Naive thymus-derived CD8-positive, alpha-beta T cell (primary cell): ENCODE measurements at places on chromosomes 6 and 20. TPM values are rescaled to one million over a fixed set of nuclear protein-coding genes. Genes with fewer than 3 reads are reported as not detected.

DNA sequence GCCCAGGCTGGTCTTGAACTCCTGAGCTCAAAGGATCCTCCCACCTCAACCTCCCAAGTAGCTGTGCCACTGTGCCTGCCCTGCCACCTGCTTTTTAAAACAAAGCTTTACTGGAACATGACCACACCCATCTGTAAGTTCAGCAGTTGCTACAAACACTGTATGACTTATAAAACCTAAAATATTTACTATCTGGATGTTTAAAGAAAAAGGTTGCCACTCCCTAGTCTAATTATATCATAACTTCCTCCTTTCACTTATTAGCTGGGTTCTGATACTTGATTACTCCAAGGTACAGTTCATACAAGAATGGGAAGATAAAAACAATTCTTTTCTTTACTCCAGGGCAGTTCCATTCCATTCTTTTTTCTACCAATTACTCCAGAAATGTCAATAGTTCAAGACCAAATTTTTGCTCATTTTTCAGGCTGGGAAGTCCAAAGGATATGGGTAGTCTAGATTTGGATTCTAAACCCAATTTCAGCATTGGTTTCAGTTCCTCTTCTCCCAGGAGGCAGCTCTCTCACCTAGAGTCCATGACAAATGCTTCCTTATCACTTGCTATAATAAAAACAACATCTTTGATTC is 63.1 kb downstream of the SEC63 start:
- DNase-seq: no peak

The PPARD gene
- 5.5 TPM for polyA plus RNA-seq

GRCh38 chr20:16418616-16419015 is 154.6 kb downstream of the KIF16B start:
- no peak for DNase-seq

DNA sequence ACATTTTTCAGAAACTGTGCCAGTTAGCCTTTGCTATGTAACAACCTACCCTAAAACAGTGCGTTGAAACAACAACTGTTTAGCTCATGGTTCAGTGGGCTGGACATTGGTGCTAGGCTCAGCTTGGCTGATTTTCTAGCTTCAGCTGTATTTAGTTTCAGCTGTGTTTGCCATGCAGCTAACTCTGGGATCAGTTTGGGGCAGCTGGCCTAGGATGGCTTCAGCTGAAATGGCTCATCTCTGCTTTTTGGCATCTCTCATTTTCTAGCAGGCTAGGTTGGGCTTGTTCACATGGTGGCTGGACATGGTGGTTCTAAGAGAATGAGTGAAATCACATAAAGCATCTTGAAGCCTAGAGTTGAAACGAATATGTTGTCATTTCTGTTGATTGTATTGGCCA is 464.2 kb downstream of the QKI start:
- DNase-seq: no peak

GRCh38 chr6:4929097-4929718 is 74.6 kb downstream of the RPP40 start:
- no peak for DNase-seq

GRCh38 chr6:158445426-158446085 is 114.3 kb upstream of the TMEM181 start:
- no peak for DNase-seq

- DNase-seq: no peak
Observed at GRCh38 chr6:110520209-110520965, 44.0 kb upstream of the SLC22A16 start.

The DEFB132 gene
- not detected for polyA plus RNA-seq

The COL11A2 gene
- polyA plus RNA-seq: 0.48 TPM

GRCh38 chr20:3209257-3209945 is at the start of gene ITPA:
ITPA (plus strand) TSS chr20:3209498; CDS start chr20:3209552, 54 bp downstream.
- peak; percentile 36 for DNase-seq

The DIDO1 gene
- 39.7 TPM for polyA plus RNA-seq

The UBD gene
- polyA plus RNA-seq: not detected

The PGC gene
- polyA plus RNA-seq: not detected

GRCh38 chr6:138593124-138593877 is 94.0 kb upstream of the NHSL1 start:
- DNase-seq: no peak

The CCDC167 gene
- polyA plus RNA-seq: 69.3 TPM

DNA sequence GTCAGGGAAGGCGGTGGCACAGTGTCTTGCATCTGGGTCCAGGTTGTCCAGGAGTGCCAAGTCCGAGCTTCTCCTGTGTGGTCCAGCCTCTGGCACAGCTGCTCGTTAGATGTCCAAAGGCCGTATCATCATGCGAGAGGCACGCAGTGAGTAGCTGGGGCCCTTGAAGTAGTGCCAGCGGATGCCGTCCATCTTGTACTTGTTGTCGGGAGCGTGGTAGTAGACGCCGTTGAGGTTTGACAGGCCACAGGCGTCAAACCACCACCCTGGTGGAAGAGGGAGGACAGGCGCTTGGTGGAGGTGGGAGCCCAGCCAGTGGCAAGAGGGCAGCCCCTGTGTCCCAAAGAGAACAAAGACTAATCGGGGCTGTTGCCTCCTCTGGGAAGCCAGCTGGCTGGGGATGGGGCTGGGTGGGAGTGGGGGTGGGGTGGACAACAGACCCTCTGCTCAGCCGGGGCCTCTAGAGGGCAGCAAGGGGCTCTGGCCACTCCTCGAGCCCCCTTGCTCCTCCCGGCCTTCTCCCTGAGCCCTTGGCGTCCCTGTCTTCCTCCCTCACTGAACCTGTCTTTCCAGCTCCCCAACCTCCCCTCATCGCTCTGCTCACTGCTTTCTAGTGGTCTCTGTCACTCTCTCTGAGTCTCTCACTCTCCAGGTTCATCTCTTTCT is 39.5 kb downstream of the FAM110A start:
- DNase-seq: no peak

The IMPG1 gene
- polyA plus RNA-seq: not detected

DNA sequence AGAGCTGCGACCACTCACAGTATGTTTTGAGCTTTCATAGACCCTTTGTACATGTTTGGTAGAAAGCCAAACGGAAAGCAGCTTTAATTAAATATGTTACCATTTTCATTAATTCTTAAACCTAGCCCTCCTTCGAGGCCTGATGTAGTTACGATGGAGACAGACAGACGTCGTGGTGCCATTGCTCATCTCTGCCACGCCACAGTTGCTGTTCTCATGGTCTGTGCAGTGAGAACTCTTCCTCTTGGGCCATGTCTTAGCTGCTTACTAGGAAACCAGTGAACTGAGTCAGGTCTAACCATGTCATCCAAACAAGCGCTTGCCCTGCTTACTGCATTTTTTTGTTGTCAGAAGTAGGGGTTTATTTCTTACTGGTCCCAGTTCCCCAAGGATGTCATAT is 62.8 kb downstream of the SNX9 start:
- no peak for DNase-seq

GRCh38 chr20:7492257-7492656 is 448.0 kb downstream of the HAO1 start:
- no peak for DNase-seq

The MYO6 gene
- 0.91 TPM for polyA plus RNA-seq

The FAM83C gene
- polyA plus RNA-seq: not detected

The SOX18 gene
- not detected for polyA plus RNA-seq

DNA sequence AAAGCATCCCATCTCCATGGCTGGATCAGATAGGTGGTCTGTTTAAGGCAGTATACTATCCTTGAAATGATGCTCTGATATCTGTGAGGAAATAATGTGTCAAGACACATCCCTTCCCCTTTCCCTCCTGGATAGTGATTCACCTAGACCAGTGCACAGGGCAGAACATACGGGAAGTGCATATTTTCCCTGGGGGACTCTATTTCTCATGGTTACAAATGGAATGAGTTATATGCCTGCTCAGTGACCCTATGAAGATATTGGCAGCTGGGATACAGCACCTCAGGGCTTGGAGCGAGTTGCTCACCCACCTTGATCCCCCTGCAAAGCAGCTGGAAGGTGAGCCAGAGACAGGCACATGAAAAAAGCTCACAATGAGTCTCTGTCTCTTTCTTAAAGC is 67.5 kb upstream of the PRL start:
- no peak for DNase-seq

DNA sequence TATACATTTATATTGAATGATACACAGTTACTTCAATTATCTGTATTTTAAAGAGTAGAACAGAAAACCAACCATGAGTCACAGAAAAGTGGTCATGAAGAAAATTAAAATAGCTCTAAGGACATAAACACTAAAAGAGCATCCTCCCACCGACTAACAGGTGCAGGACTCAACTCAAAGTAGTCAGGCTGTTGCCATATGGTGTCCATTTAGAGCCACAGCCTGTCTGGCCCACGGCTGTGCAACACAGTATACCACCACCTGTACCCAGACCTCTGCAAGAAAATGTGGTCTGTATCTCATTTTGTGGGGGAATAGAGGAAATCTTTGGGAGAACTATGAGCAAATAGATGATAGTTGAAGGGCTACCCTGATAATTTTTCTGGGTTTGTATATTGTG is 449.8 kb upstream of the RNF217 start:
- no peak for DNase-seq

The ZC2HC1B gene
- polyA plus RNA-seq: not detected
